ENCODE measurements at places on chromosomes 16 and 17.

GRCh38 chr17:10050597-10051101 lies 145.6 kb upstream of the RCVRN start:
- peak overlapping the region; percentile 24 for H3K27ac ChIP-seq
- H3K4me3 ChIP-seq, result no peak overlapping the region
- no peaks in the 10 kb centered on the region for H3K27me3 ChIP-seq
- H3K36me3 ChIP-seq, result no peaks in the 10 kb centered on the region

GRCh38 chr17:74544991-74545842 lies 698 bp downstream of the CD300C start:
- no peaks in the 10 kb centered on the region for H3K36me3 ChIP-seq
- no peaks in the 10 kb centered on the region for H3K4me1 ChIP-seq
- peak overlapping the region; percentile 41 for H3K4me3 ChIP-seq
- peaks cover 7% of the 10 kb centered on the region for H3K27me3 ChIP-seq

DNA sequence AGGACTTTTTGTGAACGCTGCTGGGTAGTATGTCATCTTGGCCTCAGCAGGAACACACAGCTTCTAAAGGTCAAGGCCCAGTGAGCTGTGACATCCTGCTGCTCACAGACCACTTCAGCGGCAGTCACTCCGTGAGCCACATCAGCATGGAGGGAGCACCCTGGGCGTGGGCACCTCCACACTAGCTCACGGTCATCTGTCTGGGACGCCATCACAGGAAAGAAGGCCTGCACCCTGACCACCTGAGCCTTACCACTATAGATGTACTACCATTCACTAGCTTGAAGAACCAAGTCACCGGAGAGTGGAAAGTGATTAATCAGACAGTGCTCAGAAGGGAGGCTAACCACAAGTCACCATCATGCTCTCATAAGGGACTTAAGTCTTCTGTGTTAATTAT lies 3.3 kb downstream of the AXIN1 start:
- H3K27me3 ChIP-seq, result no peaks in the 10 kb centered on the region
- H3K4me1 ChIP-seq, result peaks cover 26% of the 10 kb centered on the region
- DNase-seq, result no peak
- peaks cover 25% of the 10 kb centered on the region for H3K36me3 ChIP-seq

DNA sequence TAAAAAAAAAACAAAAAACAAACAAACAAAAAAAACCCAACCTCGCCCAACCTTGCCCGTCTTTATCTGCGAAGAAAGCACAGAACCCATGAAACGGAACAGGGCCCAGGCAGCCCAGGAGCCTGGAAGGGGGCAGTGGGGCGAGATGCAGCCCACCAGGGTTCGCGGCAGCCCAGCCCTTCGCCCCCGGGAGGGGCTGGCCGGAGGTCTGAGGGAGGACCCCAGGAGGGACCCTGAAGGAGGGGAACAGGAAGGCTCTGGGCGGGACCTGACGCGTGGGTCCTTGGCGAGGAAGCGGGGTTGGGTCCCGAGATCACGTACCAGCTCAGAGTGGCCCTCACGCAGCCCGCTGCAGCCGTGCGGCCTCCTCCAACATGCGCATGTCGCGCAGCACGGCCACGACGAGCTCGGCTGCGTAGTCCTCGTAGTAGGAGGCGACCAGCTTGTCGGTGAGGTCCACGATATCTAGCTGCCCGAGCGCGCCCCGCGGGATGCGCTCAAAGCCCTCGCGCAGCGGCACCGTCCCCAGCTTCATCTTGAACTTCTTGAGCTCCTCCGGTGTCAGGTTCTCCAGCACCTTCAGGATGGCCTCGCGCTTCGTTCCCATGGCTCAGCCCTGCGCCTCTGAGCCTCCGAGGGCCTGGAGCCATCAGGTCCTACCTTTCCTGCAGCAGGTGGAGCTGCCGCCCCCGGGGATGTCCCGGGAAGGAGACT lies at the start of gene PYDC1:
Gene PYDC1 (minus strand): TSS at position 714 of the 714 bp plus-strand sequence. CDS start 107 bp downstream, at position 607.
- H3K36me3 ChIP-seq, result no peaks in the 10 kb centered on the region
- DNase-seq, result peak; percentile 62
- peak within 1 kb of the TSS; percentile 64 for H3K4me3 ChIP-seq

DNA sequence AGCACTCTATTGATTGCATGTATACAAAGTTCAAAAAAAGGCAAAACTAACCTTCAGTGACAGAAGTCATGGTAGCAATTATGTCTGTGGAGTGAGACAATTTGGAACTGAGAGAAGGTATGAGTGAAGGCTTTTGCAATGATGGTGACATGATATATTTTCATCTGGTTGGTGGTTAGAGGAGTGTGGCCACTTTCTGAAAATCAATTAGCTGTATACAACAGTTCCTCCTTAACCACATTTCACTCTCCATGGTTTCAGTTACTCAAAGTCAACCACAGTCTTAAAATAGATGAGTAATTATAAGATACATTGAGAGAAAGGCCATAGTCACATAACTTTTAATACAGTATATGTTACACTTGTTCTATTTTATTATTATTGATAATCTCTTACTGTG lies 26.2 kb downstream of the ADAMTS18 start:
- no peak overlapping the region for H3K4me3 ChIP-seq
- H3K4me1 ChIP-seq, result no peaks in the 10 kb centered on the region
- H3K27me3 ChIP-seq, result no peaks in the 10 kb centered on the region

DNA sequence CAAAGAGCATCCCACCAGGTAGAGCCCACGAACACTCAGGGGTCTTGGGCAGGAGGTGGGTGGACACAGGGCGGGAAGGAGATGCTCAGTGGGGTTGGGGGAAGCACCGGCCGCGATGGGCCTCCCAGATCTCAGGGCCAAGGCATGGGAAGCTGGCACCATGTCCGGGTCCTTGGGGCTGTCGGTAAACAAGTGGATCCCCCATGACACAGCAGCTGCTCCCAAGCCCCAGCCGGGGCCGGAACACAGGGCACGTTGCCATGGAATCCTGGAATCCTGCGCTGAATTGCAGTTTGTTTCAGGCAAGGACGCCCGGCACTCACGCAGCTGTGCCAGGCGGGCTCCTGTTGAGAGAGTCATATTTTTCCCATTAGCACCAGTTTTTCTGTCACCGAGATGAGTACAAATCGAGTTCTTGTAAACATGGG lies 23.0 kb upstream of the CHMP6 start:
- H3K27ac ChIP-seq, result no peak overlapping the region
- H3K36me3 ChIP-seq, result peaks cover 18% of the 10 kb centered on the region
- H3K4me1 ChIP-seq, result peaks cover 18% of the 10 kb centered on the region
- H3K27me3 ChIP-seq, result peaks cover 20% of the 10 kb centered on the region

- H3K4me3 ChIP-seq, result no peak overlapping the region
- H3K27me3 ChIP-seq, result peaks cover 37% of the 10 kb centered on the region
- no peaks in the 10 kb centered on the region for H3K4me1 ChIP-seq
- H3K27ac ChIP-seq, result no peak overlapping the region
- no peaks in the 10 kb centered on the region for H3K36me3 ChIP-seq
Measured at GRCh38 chr17:5943232-5943631, 126.9 kb upstream of the WSCD1 start.

DNA sequence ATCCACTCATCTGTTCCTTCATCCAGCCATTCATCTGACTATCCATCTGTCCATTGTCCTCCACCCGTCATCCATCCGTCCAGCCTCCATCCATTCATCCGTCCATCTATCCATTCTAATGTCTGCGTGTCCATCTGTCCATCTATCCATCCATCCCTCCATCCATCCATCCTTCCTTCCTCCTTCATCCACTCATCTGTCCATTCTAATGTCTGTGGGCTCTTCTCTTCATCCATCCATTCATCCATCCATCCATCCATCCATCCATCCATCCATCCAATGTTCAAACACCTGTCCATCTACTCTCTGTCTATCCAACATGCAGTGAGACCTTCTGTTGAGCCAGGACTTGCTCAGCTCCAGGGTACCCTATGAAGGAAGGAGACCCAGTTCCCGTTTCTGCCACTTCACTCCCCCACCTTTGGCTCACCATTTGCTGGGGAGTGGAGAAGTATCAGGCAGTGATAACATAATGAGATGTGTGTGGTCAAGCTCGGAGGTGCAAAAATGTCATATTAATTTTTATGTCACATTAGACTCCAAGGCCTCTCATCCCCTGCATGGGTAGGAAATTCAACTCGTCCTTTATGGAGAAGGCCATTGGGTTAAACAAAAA lies 36.5 kb upstream of the ADGRG1 start:
- no peaks in the 10 kb centered on the region for H3K27me3 ChIP-seq
- peak overlapping the region; percentile 46 for H3K27ac ChIP-seq
- no peaks in the 10 kb centered on the region for H3K36me3 ChIP-seq
- peaks cover 12% of the 10 kb centered on the region for H3K4me1 ChIP-seq
- H3K4me3 ChIP-seq, result no peak overlapping the region

DNA sequence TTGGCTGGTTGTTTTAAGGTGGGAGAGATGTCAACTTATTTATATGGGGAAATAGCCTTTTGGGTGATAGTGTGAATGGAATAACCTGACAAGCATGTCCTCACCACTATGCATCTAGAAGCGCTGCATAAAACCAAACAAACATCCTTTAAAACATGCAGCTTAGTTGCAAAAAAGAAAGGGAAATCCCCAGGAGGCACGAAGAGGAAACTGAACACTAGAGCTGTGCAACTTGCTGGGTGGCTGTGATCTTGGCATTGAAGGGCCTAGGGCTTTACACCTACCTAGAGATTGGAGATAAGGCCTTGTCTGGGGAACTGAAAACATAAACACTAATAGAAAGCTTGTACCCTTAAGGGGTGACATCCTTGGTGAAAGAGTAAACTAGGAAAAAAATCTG lies 7.3 kb downstream of the C16orf54 start:
- no peak overlapping the region for H3K27ac ChIP-seq
- no peak for DNase-seq
- H3K36me3 ChIP-seq, result no peaks in the 10 kb centered on the region
